ENCODE measurements at places on chromosomes 1 and 21. TPM values are rescaled to one million over a fixed set of nuclear protein-coding genes. Genes with fewer than 3 reads are reported as not detected.

DNA sequence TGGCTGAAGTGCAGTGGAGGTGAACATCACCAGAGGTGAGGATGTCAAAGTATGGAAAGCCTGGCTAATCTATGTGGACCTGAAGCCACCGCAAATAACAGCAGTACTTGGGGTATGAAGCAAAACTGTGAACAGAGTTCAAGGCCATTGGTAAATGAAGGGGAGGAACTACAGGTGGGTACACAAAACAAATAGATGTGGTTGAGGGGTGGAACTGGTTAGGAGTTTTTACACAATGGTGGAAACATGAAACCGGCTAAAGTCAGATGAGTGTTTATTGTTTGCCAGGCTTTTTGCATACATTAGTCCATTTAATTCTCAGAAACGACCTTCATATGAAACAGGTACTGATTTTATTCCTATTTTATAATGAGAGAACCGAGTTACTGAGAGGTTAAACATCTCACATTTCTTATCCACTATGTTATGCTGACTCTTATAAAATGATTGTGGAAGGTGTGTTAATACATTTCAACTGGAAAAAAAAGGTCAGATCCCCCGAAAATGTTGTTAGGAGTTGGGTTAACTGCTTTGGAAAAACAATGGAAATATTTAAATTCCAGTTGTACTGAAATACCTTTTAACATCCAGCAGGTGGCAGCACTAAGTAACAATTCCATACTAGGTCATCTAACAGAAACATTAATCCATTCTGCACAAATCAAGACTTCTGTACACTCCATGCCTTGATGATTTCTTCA, 44.3 kb upstream of the GTF2B start:
- no peak overlapping the region for H3K4me3 ChIP-seq
- no peak overlapping the region for H3K27ac ChIP-seq
- peaks cover 23% of the 10 kb centered on the region for H3K36me3 ChIP-seq
- H3K27me3 ChIP-seq, result no peaks in the 10 kb centered on the region

DNA sequence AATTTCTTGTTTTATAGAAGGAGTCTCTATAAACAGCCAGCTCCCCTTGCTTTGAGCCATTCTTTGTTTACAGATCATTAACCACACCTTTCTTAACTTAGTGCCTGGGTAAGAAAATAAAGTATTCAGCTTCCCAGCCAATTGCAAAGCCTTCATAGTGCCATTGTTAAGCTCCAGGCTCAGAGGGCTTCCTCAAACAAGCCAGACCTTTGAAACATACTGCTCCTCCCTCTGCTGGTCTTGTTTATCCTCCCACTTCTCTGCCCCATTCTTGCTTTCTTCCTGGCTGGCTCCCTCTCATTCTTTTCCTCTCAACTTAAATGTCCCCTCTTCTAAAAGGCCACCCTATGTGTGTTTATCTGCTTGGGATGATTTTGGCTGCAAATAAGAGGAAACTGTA, 319.4 kb upstream of the ST6GALNAC5 start:
- no peaks in the 10 kb centered on the region for H3K4me1 ChIP-seq
- no peak overlapping the region for H3K27ac ChIP-seq
- H3K36me3 ChIP-seq, result no peaks in the 10 kb centered on the region
- H3K27me3 ChIP-seq, result no peaks in the 10 kb centered on the region
- DNase-seq, result no peak

DNA sequence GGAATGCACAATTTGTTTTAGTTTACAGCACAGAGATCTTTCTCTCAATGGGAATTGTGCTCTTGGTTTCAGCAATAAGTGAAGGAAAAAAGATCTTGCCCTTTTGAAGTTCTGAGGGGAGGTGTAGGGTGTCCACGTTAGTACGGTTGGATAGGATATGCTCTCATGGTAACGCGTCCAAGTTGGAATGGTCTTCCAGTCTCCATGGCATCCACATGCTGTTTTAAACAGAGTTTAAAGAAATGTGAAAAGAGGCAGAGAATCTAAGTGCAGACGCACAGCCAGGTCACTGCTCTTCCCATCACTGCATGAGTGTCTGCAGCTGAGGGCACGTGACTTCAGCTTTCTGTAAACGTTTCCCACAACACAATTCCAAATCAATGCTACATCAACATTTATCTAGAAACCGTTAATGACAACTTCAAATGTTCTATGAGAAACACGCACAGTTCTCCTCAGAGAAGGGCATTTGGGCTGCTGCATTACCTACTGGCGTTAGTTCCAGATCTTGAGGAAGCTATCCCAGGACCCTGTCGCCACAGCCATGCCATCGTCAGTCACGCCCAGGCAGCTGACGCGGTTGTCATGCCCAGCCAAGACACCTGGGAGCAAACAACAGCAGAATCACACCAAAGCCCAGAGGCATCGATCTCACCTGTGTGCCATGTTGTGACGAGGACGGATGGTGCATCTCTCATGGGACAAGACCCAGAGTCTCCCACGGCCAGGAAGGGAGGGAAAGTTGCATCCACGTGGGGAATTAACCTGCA, 8.8 kb upstream of the NADK start:
- DNase-seq, result no peak
- peaks cover 13% of the 10 kb centered on the region for H3K4me1 ChIP-seq
- peaks cover 59% of the 10 kb centered on the region for H3K36me3 ChIP-seq
- H3K27me3 ChIP-seq, result no peaks in the 10 kb centered on the region
- no peak overlapping the region for H3K27ac ChIP-seq
- no peak overlapping the region for H3K4me3 ChIP-seq

- H3K27ac ChIP-seq, result no peak overlapping the region
- no peaks in the 10 kb centered on the region for H3K36me3 ChIP-seq
- H3K27me3 ChIP-seq, result no peaks in the 10 kb centered on the region
- H3K4me1 ChIP-seq, result peaks cover 10% of the 10 kb centered on the region
These were observed 89.0 kb downstream of the SLC45A1 start for GRCh38 chr1:8406960-8407359.

DNA sequence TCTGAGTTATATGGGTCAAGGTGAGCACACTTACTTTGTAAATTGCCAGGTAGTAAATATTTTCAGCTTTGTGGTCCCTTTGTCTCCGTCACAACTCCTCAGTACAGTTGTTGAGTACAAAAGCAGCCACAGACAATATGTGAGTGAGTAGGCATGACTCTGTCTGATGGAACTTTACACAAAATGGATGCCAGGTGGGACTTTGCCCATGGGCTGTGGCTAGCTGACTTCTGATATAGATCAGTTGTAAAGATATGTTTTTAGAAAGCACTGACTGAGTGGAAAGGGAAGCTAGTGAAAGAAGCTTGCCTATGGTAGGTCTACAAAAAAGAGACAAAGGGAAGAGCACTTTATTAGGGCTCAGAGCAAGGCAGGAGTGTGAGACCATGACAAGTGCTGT, 23.1 kb upstream of the IGSF5 start:
- H3K27me3 ChIP-seq, result no peaks in the 10 kb centered on the region
- no peaks in the 10 kb centered on the region for H3K4me1 ChIP-seq
- no peak overlapping the region for H3K27ac ChIP-seq
- DNase-seq, result no peak
- H3K36me3 ChIP-seq, result no peaks in the 10 kb centered on the region

DNA sequence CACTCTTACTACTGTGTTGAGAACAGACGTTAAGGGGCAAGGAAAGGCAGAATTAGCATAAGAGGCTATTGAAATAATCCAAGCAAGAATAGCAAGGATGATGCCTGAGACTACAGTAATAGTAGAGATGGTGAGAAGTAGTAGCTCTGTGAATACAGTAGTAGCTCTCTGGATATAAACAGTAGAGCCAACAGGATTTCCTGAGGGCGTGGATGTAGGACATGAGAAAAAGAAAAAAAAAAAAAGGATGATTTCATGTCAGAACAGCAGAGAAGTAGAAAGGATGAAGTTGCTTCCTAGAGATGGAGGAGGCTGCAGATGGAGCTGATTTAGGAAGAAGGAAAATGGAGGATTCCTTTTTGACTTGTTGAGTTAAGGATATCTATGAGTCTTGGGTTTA, 112.3 kb downstream of the OMA1 start:
- H3K27me3 ChIP-seq, result peaks cover 19% of the 10 kb centered on the region
- H3K36me3 ChIP-seq, result no peaks in the 10 kb centered on the region
- no peak overlapping the region for H3K27ac ChIP-seq
- DNase-seq, result no peak
- no peaks in the 10 kb centered on the region for H3K4me1 ChIP-seq

DNA sequence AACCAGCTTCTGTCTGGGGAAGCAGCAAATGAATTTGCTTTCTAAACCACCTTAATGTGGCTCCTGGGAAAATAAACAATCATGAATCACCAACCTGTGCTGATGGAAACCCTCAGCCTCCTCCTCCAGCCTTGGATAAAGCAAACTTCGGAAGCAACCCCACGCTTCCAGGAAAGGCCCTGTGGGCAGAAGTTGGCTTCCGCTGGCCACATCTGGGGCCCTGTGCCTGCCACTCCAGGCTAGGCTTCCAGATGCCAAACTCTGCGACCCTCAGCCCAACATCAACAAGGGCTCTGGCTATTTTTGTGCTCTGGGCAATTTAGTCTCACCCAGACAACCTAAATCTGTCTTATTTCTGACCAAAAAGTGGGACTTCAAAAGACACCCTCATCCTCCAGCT, 6.2 kb upstream of the OXCT2 start:
- no peaks in the 10 kb centered on the region for H3K4me1 ChIP-seq
- no peak overlapping the region for H3K4me3 ChIP-seq
- H3K27ac ChIP-seq, result no peak overlapping the region
- no peak for DNase-seq
- H3K27me3 ChIP-seq, result no peaks in the 10 kb centered on the region
- no peaks in the 10 kb centered on the region for H3K36me3 ChIP-seq

THEM5 gene
- not detected for total RNA-seq

IL23R gene
- not detected for total RNA-seq

GPR61 gene
- total RNA-seq, result not detected

SH2D2A gene
- 4.8 TPM for total RNA-seq

C21orf58 gene
- 10.8 TPM for total RNA-seq
